Naive thymus-derived CD8-positive, alpha-beta T cell (primary cell): ENCODE measurements at places on chromosomes 16 and 17. TPM values are rescaled to one million over a fixed set of nuclear protein-coding genes. Genes with fewer than 3 reads are reported as not detected.

EFNB3 gene
- not detected for total RNA-seq

AANAT gene
- not detected for total RNA-seq

KRTAP4-5 gene
- total RNA-seq, result not detected

CES4A gene
- total RNA-seq, result 10.0 TPM

- no peak for DNase-seq
Observed at GRCh38 chr17:79775632-79776031, 2.3 kb upstream of the CBX2 start.

DNA sequence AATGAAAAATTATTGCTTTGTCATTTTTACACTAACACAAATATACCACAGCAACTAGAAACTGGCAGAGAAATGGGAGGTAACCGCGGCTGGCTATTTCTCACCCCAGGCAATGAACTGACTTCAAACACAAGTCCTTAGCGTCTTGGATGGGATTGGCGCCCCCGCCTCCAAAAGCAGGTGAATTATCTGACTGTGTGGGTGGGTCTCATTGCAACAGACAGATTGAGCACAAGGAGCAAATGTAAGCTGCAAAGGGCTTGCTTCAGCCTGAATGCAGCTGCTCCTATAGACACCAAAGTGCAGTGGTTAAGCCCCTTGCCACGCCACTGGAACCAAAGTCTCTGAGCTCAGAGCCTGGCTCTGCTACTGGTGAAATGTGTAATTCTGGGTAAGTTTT lies 225.0 kb downstream of the XYLT1 start:
- DNase-seq, result no peak

- DNase-seq, result no peak
Observed at GRCh38 chr17:62588109-62588508, 39.4 kb upstream of the MRC2 start.
